ENCODE measurements at places on chromosomes 12 and 14.

GRCh38 chr14:75283162-75283832 is 4.7 kb downstream of the FOS start:
- DNase-seq, result peak; percentile 87

- DNase-seq, result no peak
Observed at GRCh38 chr12:29781705-29782266, 2.0 kb downstream of the TMTC1 start.

GRCh38 chr12:17992002-17992656 is 97.9 kb downstream of the RERGL start:
- peak; percentile 26 for DNase-seq

DNA sequence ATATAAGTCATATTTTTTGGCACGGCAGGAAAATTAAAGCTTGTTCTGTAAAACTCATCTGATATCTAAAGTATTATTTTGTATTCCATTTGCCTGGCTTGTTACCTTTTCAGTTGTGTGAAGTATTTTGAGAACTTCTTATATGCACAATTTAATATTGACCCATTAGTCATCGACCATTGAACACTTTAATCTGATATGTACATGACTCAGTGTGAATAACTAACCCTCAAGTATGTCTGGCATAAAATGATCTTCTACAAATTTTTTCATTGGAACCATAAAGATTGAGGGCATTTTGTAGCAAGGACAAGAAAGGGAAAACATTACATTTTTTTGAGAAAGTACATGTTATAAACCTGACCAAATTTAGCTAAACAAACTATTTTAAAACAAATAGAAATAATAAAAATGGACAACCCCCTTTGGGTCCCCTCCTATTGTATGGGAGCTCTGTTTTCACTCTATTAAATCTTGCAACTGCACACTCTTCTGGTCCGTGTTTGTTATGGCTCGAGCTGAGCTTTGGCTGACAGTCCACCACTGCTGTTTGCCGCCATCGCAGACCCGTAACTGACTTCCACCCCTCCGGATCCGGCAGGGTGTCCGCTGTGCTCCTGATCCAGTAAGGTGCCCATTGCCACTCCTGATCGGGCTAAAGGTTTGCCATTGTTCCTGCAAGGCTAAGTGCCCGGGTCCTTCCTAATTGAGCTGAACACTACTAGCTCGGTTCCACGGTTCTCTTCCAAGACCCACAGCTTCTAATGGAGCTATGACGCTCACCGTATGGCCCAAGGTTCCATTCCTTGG is 118.8 kb downstream of the SLC6A15 start:
- DNase-seq, result no peak

- DNase-seq, result no peak
Observed at GRCh38 chr12:1977109-1977508, 27.1 kb downstream of the DCP1B start.

- DNase-seq, result no peak
Observed at GRCh38 chr12:116924558-116925453, 14.1 kb downstream of the FBXW8 start.

DNA sequence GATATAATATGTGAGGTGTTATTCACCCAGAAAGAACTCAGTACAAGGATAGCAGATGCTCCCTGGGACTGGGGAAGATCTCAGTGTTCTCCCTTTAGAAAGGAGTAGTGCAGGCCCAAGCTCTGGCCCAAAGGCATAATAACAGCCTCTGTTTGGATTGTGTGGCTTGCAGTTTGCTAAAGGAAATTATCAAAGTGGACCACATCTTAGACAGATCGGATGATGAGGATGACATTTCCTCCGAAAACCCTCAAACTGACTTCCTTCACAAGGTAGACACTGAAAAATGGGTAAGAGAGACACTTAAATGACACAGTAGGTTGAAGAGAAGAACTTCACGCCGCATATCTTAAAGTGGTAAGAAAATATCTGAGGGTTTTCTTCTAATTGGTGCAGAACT is 26.1 kb downstream of the SMCO2 start:
- DNase-seq, result no peak

- no peak for DNase-seq
Observed at GRCh38 chr12:6324936-6325750, 14.7 kb downstream of the PLEKHG6 start.

GRCh38 chr14:93712838-93713724 is 75.2 kb downstream of the PRIMA1 start:
- DNase-seq, result no peak

DNA sequence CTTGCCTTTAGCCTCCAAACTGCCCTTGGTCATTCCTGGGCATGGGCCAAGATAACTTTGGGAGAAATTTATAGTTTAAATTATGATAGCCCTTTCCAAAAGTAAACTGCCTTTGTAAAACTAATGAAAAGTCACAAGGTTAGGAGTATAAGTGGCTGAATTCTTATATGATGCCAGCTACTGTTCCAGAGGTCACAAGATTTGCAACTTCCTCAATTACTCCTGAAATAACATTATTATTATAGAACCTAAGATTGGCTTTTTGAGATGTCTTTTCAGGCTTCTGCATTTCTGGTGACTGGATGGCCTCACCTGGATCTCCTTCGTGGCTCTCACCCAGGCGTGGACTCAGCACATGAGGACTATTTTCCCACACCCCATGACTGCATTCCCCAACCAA is 55.0 kb downstream of the OSBPL8 start:
- DNase-seq, result peak; percentile 37

DNA sequence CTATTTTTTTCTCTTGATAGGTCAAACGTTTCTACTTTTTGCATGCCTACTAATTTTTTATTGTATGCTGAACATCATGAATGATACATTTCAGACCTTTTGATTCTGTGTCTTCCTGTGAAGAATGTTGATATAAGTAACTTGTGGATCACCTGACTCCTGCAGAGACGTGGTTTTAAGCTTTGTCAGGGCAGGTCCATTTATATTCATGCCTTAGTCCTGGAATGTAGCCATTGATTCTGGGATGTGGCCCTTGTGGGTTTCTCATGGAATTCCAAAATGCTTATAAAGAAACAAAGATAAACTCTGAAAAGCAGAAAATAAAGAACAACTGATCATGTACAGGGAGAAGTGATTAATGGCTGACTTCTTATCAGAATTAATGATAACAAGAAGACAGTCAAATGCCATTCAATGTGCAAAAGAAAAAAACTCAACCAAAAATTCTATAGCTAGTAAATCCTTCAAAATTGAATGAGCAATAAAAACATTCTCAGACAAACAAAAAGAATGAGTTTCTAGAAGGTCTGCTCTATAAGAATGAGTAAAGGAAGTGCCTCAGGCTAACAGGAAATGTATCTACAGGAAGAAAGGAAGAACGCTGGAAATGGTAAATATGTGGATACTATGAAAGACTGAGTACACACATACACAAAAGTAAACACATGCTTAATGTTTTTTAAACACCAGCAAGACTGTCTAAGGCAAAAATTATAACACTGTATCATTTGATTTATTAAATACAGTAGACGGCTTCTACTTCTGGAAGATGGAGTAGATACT is 284.8 kb upstream of the DIO3 start:
- DNase-seq, result no peak

DNA sequence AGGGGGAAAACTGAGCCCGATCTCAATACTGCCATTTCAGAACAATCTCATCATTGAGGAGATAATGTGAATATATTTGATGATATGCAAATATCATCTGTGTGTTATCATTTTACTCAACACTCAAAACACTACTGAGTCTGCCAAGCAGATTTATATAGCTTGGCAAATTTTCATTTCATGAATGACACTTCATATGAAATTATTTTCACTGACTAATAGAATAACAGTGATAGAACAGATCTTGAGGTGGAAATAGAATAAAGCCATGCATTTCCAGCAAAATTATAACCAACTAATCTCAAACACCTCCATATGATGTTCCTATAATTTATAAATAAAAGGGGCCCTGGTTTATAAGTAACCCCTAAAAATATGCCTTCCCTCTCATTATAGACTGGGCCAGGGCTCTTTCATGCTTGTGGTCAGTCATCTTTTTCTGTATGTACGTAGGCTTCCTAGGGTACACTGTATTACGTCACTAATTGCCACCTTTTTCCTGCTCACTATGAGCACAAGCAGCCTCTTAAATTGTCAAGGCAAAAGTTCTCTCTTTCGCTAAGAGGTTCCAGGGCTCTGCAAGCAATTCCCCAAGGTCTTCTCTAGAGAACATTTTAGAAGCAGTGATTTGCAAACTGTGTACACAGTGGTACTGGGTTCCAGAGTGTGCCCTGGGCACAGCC is 197.1 kb upstream of the FOXN3 start:
- DNase-seq, result no peak

DNA sequence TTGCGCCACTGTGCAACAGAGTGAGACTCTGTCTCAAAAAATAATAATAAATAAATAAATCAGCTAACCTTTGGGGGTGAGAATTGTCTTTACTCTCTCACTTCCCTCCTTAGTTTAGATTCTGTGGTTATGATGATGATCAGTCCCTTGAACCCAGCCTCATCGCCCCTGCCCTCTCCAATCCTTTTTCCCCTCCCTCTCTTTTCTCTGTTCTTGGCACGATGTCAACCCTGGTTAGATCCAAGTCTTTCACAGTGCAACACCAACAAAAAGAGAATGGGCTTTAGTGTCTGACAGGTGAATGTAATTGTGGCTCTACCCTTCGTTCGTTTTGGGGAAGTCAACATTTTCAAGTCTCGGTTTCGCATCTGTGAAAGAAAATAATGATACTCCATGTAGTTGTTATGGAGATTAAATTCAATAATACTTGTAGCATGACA is 59.0 kb downstream of the NTN4 start:
- DNase-seq, result no peak

- DNase-seq, result no peak
Observed at GRCh38 chr12:116718655-116719454, 19.0 kb downstream of the SPRING1 start.

GRCh38 chr12:8544295-8544694 is 3.6 kb upstream of the CLEC4E start:
- DNase-seq, result peak; percentile 80

GRCh38 chr12:93122569-93123091 is 193.5 kb upstream of the EEA1 start:
- peak; percentile 25 for DNase-seq

DNA sequence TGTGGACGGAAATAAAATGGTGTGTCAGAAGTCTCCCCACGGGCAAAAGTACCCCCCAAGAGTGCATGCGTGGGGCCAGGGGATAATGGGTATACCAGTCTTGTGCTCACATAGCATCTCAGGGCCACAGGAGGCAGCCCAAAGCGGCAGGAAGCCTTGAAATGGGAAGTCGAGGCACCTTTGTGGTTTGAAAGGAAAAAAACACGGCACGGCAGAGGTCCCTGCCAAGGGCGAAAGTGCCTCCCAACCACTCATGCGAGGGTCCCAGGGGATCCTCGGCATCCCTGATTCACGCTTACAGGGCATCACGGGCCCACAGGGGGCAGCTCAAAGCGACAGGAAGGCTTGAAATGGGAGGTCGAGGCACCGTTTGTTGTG is 583.2 kb downstream of the ALG10 start:
- DNase-seq, result no peak

DNA sequence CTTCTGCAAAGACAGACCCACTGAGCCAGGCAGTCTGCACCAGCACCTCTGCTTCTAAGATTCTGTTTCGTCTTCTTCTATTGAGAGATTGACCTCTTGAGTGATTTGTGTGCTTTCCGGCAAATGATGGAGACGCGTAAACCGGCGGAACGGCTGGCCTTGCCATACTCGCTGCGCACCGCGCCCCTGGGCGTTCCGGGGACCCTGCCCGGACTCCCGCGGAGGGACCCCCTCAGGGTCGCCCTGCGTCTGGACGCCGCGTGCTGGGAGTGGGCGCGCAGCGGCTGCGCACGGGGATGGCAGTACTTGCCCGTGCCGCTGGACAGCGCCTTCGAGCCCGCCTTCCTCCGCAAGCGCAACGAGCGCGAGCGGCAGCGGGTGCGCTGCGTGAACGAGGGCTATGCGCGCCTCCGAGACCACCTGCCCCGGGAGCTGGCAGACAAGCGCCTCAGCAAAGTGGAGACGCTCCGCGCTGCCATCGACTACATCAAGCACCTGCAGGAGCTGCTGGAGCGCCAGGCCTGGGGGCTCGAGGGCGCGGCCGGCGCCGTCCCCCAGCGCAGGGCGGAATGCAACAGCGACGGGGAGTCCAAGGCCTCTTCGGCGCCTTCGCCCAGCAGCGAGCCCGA is 703 bp downstream of the ASCL4 start:
- no peak for DNase-seq

DNA sequence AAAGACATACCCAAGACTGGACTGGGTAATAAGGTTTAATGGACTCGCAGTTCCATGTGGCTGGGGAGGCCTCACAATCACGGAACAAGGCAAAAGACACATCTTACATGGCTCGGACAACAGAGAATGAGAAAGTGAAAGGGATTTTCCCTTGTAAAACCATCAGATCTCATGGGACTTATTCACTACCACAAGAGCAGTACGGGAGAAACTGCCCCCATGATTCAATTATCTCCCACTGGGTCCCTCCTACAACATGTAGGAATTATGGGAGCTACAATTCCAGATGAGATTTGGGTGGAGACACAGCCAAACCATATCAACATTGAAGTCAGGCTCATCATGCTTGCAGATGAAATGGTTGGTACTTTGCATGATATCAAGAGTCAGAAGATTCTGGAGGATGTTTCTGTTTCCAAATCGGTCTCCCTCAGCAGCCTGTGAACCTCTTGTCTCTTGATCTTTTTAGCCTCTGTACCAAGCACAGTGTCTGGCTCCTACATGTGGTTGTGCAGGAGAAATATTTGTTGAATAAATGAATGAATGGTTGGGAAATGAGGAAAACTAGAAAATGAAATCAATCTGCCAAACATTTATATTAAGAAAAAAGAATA is 98.6 kb downstream of the VRK1 start:
- DNase-seq, result no peak

DNA sequence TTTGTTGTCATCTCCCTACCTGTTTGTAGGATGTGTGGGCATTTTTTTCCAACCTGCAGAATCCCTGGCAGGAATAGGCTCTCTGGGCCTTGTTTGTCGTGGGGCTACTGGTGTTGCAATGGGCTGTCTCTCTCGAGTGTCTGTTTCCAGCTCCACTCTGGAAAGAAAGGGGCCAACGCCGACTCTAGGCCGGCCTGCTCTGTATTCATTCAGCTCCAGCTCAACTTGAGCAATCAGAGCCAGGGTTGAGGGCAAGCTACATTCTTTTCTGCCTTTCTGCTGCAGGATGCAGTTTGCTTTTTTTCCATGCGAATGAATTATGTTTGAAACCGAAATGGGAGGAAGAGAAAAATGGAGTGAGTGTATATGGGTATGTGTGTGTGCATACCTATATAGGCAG is 2.3 kb downstream of the JDP2 start:
- no peak for DNase-seq

DNA sequence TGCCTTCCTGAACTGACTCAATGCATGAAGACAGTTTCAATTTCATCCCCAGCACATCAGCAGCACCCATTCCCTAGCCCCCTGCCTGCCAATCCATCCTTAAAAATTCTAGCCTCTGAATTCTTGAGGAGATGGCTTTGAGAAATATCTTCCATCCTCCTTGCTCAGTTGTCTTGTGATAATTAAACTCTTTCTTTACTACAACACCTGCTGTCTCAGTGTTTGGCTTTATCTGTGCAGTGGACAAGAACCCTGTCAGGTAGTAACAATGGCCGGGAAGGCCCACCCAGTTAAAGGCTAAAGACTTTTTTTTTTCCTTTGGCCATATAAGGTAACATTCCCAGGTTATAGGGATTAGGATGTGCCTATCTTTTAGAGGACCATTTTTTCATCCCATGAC is 114.4 kb upstream of the NAP1L1 start:
- DNase-seq, result no peak

GRCh38 chr12:45273717-45274271 is 57.9 kb downstream of the ANO6 start:
- DNase-seq, result peak; percentile 31

All from inflammatory macrophage treated with lipopolysaccharide for 4 hours (primary cell).